ENCODE measurements at places on chromosomes 7 and 10. TPM values are rescaled to one million over a fixed set of nuclear protein-coding genes. Genes with fewer than 3 reads are reported as not detected.
A peak's percentile ranks its signal among the peaks of the same experiment; 100 is the strongest.

Gene STEAP1
- total RNA-seq: 10.5 TPM

Gene VWA2
- 0.72 TPM for total RNA-seq

Gene TFR2
- 0.79 TPM for total RNA-seq

Gene SCRN1
- total RNA-seq: 64.6 TPM

- DNase-seq: peak; percentile 71
Measured at GRCh38 chr7:33921216-33921938, 16.0 kb downstream of the BMPER start.

Data from ovary (tissue), 10 donors.